Spleen (tissue), 13 donors: ENCODE measurements at places on chromosomes 3 and 15. TPM values are rescaled to one million over a fixed set of nuclear protein-coding genes. Genes with fewer than 3 reads are reported as not detected.

Gene GOLGA8M
- total RNA-seq: 1.9 TPM

DNA sequence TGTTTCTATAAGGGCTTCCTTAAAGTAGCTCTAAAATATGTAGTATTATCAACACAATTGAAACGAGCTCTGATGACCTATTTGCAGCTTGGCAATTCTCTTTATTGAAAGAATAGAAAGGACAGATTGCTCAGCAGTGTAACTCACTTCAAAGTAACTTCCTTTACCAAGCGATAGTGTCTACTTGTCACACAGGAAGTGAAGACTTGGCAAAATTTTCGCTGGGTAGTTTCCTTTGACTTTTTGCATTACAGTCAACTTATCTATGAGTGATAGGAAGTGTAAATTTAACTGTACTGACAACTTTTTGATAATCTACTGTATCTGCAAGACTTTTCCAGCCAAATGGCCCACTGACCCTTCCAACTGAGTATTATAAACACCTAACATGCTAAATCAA, 22.8 kb downstream of the SLC9A9 start:
- no peaks in the 10 kb centered on the region for H3K27me3 ChIP-seq
- peaks cover 58% of the 10 kb centered on the region for H3K4me1 ChIP-seq
- H3K36me3 ChIP-seq: no peaks in the 10 kb centered on the region
- H3K4me3 ChIP-seq: no peak overlapping the region
- DNase-seq: no peak

DNA sequence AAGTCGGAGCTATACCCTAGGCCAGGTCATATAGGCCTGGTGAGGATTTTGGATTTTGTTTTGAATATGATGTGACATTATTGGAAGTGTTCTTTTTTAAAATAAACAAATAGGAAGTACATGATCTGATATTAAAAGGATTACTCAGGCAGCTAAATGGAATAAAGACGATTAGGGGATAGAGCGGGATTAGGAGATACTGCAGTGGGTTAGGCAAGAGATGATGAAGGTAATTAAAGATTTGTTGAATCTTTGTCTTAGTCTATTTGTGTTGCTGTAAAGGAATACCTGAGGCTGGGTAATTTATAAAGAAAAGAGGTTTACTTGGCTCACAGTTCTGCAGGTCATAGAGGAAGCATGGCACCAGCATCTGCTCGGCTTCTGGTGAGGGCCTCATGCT, 21.3 kb downstream of the KIF15 start:
- DNase-seq: no peak
- no peak overlapping the region for H3K4me3 ChIP-seq
- no peak overlapping the region for H3K27ac ChIP-seq
- no peaks in the 10 kb centered on the region for H3K27me3 ChIP-seq
- no peaks in the 10 kb centered on the region for H3K36me3 ChIP-seq
- no peaks in the 10 kb centered on the region for H3K4me1 ChIP-seq

DNA sequence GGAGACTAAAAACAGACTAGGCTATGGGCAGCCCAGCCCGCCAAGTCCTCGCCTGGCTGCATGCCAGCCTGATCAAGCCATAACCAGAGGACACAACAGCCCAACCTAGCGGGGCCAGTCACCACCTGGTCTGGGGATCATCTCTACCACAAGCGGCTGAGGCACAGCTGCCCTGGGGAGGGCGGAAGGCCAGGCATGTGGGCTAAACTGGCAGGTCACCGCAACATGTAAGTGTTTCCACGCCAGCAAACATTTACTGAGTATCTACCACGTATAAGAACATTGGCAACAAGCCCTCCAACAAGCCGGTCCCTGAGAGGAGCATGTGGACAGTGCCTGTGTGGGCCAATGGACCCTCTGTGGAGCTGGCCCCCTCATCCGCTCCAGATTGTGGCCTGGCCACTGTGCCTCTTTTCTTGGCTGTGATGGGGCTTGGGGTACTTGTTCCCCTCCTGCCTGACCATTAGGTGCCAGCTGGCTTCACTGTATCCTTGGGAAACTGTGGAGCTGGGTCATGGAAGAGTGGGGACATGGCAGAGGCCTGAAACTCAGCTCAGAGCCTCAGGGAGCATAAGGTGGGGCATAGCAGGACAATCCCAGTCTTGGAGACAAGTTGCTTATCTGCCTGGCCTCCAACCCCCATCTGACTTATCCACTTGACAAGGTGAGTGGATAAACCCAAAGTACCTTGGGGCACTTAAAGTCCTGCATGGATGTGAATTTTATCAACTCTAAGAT, 9.0 kb downstream of the UBXN7 start:
- H3K36me3 ChIP-seq: peaks cover 6% of the 10 kb centered on the region
- no peak overlapping the region for H3K27ac ChIP-seq
- no peaks in the 10 kb centered on the region for H3K27me3 ChIP-seq
- H3K4me1 ChIP-seq: peaks cover 54% of the 10 kb centered on the region

Gene OXTR
- 1.4 TPM for total RNA-seq

DNA sequence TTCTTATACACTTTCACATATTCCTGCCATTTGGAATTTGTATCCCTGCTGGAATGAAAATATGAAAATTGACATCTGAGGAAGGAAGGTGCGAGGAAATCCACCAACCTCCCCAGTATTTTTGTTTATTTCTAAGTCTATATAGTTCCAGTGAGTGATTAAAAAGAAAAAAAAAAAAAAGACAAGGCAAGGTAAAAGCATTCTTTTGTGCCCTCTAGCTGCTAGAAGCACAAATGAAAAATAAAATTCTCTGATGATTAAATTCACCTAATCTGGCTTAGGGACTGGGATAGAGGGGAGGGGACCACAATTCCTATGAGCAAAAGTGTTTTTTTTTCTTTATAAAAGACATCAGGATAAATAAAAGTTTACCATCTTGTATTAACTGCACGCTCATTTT, 370.9 kb downstream of the NR2F2 start:
- H3K36me3 ChIP-seq: no peaks in the 10 kb centered on the region
- no peak overlapping the region for H3K27ac ChIP-seq
- H3K4me3 ChIP-seq: no peak overlapping the region
- DNase-seq: no peak
- H3K4me1 ChIP-seq: no peaks in the 10 kb centered on the region

- H3K27ac ChIP-seq: no peak overlapping the region
- peaks cover 15% of the 10 kb centered on the region for H3K4me1 ChIP-seq
- H3K36me3 ChIP-seq: no peaks in the 10 kb centered on the region
- no peaks in the 10 kb centered on the region for H3K27me3 ChIP-seq
- H3K4me3 ChIP-seq: no peak overlapping the region
- DNase-seq: no peak
Observed at GRCh38 chr15:60838206-60838605, 359.3 kb upstream of the ICE2 start.

DNA sequence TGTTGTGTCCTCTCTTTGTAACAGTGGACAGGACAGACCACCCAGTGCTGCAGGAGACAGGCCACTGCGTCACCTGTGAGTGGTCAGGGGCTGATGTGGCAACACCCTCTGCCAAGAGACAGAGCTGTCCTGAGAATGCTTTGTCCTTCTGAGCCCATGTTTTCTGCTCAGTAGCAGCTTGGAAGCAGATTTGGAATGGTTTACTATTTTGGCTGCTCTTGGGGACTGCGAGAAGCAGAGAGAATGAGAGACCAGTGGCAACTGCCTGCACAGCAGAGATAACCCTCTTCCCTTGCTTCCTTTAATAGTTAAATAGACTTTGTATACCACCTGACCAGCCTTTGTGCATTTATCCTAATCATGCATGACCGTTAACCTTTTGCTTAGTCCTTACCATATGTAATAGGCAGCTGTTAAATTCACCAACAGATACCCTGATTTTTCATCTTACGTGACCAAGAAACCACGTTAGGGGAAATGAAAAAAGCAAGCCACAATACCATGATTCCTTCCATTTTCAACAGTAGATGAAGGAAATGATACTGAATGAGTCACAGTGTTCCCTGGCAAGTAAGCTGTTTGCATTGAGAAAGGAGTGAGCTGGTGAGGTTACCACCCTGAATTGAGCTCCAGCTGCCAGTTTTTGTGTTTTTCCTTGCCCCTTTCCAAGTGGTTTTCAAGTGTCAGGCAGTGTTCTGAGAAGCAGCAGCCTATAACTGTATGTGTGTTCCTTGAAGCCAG, 35.5 kb downstream of the B3GALNT1 start:
- H3K4me1 ChIP-seq: peaks cover 16% of the 10 kb centered on the region
- H3K4me3 ChIP-seq: no peak overlapping the region
- H3K36me3 ChIP-seq: no peaks in the 10 kb centered on the region

DNA sequence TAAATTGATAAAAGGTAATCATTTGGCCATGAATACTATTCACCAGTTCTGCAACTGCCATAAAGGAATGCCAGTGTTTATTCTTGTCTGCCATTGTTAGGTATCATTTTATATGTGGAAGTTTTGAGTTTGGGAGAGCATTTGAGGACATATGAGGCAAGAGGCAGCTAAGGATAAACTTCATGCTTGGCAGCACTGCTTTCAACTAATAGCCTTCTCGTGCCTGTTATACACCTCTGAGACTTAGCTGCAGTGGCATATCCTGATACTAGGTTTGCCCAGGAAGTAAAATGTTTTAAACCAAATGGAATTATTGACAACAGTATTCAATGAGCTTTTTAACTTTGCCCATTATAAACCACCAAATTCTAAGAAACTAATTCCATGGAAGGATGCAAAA, 126.0 kb upstream of the DPH6 start:
- H3K4me3 ChIP-seq: no peak overlapping the region
- H3K4me1 ChIP-seq: peaks cover 16% of the 10 kb centered on the region
- H3K27ac ChIP-seq: peak overlapping the region; percentile 70
- H3K36me3 ChIP-seq: no peaks in the 10 kb centered on the region
- H3K27me3 ChIP-seq: no peaks in the 10 kb centered on the region
- no peak for DNase-seq
